Pons (tissue), 1 donor: ENCODE measurements at places on chromosomes 4 and X.

DNA sequence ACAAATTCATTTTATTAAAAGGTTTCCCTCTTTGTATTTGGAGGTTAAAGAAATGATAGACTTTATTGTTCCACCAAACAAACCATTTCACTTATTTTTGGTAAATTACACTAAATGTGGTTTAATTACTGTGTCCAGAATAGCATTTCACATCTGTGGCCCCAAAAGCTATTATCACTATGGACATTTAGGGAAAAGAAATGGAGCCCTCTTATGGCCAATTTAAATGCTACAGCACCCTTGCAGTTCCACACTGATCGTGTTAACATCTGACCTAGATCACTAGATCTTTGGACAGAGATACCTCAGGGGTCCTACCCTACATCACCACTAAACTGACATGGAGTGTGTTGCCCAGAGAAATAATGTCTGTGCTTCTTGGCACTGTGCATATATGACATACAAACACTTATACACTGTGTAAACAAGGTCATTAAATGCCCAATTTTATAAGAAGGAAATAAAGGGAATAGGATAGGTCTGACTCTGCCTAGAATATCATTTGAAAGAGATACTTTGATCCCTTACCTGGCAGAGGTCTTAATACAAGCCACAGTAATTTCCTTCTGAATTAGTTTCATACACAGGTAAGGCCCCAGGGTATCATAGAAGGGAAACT, 163.9 kb downstream of the KDR start:
- DNase-seq = peak; percentile 64

GRCh38 chrX:71103110-71103983, 3.2 kb downstream of the CXorf65 start:
- no peak for DNase-seq

GRCh38 chr4:125317525-125317877, 2.7 kb downstream of the FAT4 start:
- DNase-seq = no peak

DNA sequence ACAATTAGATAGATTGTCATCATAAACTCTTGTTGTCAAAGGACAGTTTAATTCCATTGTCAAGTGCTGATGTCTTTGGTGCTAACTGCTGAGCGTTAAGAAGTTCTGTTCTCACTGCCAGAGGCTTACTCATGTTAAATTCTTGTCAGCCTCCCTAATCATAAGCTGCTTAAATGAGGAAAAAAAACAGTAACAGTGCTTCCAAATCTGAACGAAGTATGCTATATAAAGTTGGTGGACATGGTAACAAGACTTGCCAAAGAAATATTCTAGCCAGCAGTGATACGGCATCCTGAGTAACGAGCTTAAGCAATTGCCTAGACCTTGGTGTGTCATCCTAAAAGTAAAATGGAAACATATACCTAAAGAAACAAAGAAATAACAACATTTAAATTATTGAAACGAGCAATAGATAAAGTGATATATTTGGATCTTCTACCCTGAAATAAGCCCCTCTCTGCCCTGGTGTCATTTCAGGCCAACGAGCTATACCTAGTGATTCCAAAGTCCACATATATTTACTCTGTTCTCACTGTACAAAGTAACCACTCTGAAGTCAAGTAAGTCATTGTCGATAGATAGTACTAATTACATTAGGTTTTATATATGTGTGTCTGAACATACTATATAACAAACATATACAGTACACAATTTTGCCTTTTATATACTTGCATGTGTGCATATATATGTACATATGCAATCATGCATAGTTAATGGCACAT, 339.7 kb upstream of the HS3ST1 start:
- DNase-seq = no peak

- DNase-seq = no peak
These were observed 343.1 kb downstream of the MID1IP1 start for GRCh38 chrX:39144323-39144722.

DNA sequence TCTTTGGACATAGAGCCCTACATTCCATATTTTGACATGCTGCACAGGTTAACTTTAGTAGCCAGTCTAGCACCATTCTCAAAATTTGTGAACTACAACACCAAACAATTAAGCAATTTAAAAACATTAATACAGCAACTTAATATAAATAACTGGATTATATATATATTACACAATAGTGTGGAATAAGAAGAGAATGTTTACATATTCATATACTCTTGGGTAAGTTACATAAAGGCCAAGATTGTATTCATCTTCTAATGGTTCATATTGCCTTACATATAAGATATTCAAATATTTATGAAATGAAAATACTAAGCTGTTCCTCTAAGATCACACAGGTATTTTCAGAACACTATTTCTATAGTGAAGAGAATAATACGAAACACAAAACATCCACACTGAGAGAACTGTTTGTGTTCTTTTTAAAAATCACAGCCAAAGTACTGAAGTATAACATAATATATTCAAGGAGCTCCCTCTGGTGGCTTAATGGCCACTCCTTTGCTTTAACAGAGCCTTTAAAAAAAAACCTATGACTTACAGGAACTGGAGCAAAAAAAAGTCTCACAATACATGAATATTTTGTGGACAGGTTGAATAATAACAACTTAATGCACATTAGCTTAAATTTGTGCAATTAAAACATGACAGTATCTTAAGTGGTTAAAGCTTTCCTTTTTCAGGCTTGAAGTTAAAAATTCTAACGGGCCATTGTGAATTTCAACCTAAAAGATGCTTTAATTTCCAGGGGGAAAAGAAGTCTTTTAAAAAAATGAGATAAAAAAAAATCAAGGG, 46.2 kb downstream of the NEK1 start:
- peak; percentile 82 for DNase-seq

- no peak for DNase-seq
These were observed 110.3 kb downstream of the DRD5 start for GRCh38 chr4:9891740-9892139.

DNA sequence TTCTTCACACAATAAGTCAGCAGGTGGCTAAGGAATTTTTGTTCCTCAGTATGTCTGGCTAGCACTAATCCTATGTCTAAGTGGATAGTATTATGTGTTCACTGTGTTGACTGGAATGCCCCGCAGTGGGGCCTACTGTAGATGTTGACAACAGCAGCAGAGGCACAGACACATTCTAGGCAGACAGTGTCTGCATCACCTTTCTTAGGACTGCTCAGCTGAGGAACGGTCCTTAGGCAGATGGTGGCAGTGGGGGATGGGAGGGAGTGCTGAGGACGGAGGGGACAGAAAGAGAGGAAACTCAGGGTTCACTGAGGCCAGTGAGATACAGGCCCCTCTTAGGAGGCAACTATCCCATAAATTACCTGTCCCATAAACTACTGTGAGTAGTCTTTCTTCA, 44.6 kb upstream of the LEF1 start:
- no peak for DNase-seq

DNA sequence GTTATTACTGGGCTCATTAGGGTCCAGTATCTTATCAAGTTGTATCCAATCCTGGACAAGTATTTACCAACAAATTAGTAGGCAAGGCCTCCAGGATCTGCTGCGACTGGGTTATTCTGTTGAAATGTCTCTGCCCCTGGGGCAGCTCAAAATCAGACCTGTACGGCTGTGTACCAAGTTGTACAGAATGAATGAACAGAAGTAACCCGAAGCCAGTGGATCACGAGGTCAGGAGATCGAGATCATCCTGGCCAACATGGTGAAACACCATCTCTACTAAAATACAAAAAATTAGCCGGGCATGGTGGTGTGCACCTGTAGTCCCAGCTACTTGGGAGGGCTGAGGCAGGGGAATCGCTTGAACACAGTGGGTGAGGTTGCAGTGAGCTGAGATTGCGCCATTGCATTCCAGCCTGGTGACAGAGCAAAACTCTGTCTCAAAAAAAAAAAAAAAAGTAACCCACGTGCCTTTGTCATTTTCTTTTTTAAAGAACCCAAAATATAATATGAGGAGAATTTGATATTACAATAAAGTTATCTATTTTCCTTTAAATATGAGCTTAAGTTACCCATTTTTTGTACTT, 127.3 kb downstream of the CBR4 start:
- DNase-seq = no peak

- no peak for DNase-seq
These were observed 1.5 kb downstream of the LRPAP1 start for GRCh38 chr4:3530663-3531254.

- DNase-seq = no peak
These were observed 115.6 kb downstream of the ARAP2 start for GRCh38 chr4:36128689-36129088.

- DNase-seq = no peak
These were observed 4.8 kb downstream of the SAT1 start for GRCh38 chrX:23787745-23788118.

DNA sequence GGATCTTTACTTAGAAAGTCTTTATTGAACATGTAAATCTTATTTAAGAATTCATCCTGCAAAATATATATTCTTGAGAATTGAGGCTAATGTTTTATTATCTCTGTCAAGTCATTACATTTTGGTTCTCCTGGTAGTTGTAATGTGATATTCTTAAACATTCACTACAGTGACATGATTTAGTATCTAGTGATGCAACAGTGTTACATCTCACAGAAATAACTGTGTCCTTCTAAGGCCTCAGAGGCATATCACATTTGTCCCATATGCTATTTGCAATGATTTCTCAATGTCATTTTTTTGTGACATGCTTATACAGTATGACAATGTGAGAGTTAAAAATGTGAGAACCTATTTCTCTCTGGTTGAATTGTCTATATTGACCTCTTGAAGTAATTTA, 34.1 kb downstream of the PRRG1 start:
- no peak for DNase-seq

GRCh38 chr4:56310401-56311125, 76.7 kb downstream of the AASDH start:
- DNase-seq = peak; percentile 24

GRCh38 chr4:121408-122084, 2.8 kb upstream of the ZNF718 start:
- no peak for DNase-seq

DNA sequence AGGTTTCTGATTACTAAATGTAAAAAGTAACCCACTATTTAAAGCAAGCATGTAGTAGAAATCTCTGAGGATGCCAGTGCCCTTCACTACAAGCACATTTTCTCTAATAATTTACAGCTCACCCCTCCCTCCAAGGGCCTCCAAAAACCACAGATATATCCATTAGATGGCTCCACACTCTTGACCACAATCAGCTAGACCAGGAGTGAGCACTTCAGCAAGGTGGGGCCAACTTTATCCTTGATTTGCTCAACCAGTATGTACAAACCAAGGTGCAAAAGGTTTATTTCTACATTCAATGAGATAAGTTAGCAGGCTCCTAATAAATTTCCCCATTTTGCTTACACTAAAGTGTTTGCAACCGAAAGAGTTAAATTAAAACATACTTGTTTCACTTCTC, 35.8 kb downstream of the RFC1 start:
- no peak for DNase-seq

DNA sequence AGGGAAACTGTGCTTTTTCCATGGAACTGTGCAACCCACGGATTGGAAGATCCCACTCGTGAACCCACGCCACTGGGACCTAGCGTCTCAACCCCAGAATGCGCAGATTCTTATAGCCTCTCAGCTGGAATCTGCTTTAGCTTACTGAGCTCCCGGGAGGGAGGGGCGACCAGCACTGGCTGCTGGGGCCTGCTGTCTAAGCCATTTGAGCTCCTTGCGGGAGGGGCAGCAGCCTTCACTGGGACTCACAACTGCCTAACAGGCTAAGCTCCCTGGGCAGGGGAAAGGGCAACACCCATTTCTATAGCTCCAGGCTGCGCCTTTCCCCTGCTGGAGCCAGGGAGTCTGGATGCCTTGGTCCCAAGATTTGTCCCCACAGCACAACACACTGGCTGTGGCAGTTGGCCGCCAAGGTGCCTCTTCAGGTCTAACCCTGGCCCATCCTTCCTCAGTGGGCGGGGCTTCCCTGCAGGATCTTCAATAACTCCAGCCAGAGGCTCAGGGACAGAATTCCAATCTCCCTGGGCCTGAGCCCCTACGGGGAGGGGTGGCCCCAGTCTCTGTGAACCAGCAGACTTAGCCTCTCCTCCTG, 451.7 kb upstream of the PITX2 start:
- DNase-seq = no peak

- DNase-seq = no peak
These were observed 28.8 kb downstream of the PPP2R3B start for GRCh38 chrX:357693-358471.

GRCh38 chrX:82649645-82650044, 858.4 kb upstream of the POU3F4 start:
- DNase-seq = no peak

GRCh38 chrX:29275928-29276327, 688.7 kb downstream of the IL1RAPL1 start:
- DNase-seq = no peak

DNA sequence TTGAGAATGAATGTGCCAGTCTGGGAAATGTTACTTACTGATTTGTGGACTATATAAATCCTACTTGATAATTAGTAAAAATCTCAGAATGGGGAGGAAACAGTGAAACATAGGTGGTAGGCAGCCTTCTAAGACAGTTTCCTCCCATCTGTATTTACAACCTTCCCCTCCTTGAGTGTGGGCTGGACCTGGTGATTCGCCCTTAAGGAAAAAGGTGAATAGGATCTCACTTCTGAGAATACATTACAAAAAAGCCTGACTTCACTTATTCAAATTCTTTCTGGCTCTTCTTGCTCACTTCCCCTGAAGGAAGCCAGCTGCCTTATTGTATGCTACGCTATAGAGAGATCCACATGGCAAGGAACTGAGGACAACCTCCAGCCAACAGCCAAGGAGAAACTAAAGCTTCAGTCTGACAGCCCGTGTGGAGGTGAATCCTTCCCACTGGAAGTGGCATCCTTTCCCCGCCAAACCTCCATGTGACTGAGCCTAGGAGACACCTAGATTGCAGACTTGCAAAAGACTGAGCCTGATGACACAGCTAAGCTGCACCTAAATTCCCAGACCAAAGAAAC, 585.0 kb downstream of the STPG2 start:
- no peak for DNase-seq

GRCh38 chr4:100933628-100934027, 413.7 kb downstream of the PPP3CA start:
- no peak for DNase-seq

- DNase-seq = no peak
These were observed 141.2 kb upstream of the INTU start for GRCh38 chr4:127491571-127491970.

DNA sequence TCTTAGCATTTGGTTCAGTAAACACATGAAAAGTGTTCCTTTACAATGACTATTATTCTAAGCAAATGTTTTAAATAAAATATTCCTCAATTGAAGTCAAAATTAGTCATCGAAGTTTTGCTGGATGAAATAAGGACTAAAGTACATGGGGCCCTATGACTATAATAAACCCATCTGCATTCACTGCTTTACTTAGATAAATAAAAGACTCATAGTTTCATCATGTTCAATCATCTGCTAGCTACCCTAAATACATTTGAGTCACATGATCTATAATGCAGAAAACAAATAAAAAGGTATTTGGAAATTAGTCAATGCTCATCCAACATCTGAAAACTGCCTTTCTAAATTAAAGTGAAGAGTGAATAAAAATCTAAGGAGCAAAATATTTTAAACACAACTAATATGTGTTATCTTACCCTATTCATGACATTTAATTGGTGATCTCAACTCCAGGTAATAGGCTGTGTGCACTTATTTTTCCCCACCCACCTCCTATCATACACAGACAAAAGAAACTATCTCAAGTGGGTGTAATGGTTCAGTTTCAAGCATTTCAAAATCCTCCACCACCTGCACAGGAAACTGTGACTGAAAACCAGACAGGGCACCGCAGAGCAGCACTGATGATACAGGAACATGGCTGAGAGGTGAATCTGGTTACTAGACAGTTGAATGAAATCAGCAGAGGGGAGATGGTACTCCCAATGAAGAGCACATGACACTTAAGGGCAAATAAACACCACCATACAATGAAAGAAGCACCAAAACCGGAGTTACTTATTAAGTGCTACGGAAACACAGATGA, 78.6 kb downstream of the CAMK2D start:
- DNase-seq = no peak
